NCI-H187 (cell line): ENCODE measurements at places on chromosomes 7 and 10.

DNA sequence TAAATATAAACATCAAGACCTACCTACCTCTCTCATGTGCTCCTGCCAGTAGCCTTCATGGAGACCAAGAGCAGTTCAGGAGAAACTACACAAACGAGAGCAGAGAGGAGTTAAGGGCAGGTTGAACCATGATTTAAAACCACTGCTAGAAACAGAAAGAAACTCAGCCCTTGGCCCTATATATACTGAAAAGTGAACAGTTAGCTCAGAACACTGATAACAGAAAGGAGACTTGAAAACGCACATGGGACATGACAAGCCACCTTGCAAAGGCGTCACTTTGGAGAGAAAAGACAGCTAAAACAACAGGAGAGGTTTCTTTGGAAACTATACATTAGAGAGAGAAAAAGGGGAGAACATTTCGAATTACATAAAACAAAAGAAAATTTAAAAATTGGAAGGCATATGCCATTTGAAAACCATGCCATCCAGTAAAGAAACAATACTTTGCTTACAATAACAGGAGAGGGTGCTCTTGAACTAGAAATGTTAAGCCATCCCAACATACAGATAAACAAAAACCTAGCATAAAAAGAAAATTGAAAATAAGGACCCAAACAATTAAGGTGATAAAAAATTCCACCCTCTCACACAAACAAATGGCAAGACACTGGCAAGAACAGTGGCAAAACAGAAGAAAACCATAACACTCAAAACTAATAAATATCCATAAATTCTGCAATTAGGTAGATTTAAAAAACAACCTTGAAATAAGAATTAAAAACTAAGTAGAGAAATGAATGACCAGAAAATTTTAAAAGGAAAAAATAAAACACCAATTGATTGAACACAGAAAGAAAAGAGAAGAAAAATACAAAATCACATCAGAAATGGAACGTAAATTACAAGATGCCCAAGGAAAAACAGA is 232.7 kb downstream of the IMMP2L start:
- no peak for DNase-seq

DNA sequence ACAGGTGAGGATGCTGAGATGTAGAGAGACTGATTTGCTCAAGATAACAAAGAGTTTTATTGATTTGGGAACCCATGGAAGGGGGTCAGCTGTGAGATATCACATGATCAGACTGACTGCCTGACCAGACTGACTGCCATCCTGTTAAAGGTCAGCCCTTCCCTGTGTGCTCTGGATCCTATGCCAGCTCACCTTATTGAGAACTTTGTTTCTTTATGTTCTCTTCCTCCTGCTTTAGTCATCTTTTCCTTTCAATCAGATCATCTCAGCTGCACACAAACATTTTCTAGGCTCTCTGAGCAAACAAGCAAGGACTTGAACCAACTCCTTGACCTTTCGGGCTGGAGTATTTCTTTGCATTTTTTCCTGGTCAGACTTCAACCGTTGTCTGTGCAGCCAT is 50.0 kb upstream of the MTPN start:
- no peak for DNase-seq

DNA sequence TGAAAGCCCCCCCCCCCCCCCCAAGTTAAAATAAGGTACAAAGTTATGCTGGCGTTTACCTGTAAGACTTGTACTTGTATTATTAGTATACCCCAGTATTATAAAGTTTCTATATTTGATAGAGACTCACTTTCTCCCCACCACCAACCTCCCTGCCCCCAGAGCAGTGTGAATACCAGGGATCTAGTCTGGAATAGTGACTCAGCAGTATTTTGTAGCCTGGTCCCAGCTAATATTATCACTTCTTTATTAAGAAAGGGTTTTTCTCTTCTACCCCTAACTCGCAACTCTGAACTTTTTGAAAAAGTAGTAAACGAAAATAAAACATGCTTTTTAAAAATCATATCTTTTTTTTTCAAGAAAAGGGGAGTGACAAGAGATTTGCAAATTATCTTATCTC is 26.7 kb downstream of the GLI3 start:
- DNase-seq: no peak

DNA sequence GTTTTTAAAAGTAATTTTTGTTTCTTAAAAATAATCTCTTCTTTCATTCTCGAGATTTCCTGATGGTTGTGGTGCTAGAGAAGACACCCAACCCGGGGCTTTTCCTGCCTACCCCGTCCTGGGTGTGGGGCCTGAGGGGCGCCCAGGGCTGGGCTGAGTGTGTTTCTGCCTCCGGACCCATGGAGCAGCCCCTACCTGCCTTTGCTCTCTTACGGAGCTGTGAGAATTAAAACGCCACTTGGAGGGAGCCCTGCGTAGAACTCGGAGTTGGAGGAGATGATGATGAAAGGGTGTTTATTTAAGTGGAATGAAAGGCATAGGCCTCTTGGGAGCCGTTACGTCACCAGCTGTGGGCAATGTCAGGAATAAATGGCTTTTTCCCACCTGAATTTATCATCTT is 261.8 kb upstream of the SHH start:
- DNase-seq: no peak

- DNase-seq: no peak
Observed at GRCh38 chr10:22693371-22693784, 21.0 kb downstream of the PIP4K2A start.

DNA sequence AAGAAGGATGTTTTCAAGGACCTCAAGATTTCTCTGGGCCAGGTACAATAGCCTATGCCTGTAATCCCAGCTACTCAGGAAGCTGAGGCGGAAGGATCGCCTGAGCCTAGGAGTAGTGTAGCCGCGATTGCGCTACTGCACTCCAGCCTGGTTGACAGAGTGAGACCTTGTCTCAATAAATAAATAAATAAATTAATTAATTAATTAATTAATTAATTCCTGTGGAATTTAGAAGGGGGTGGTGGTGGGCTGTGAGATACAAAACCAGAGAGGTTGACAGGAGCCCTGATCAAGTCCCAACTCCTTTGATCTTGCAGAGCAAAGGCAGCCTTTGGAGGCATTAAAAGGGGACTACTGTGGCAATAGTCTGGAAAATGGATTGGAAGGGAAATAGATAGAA is 39.3 kb upstream of the NRF1 start:
- no peak for DNase-seq

GRCh38 chr7:108069646-108070045 is 60.5 kb downstream of the LAMB4 start:
- DNase-seq: no peak

GRCh38 chr10:96758423-96758822 is 38.1 kb upstream of the PIK3AP1 start:
- no peak for DNase-seq

- DNase-seq: no peak
Observed at GRCh38 chr10:119448628-119449584, 93.6 kb downstream of the RGS10 start.

GRCh38 chr7:123485187-123485586 is 49.2 kb downstream of the IQUB start:
- no peak for DNase-seq

DNA sequence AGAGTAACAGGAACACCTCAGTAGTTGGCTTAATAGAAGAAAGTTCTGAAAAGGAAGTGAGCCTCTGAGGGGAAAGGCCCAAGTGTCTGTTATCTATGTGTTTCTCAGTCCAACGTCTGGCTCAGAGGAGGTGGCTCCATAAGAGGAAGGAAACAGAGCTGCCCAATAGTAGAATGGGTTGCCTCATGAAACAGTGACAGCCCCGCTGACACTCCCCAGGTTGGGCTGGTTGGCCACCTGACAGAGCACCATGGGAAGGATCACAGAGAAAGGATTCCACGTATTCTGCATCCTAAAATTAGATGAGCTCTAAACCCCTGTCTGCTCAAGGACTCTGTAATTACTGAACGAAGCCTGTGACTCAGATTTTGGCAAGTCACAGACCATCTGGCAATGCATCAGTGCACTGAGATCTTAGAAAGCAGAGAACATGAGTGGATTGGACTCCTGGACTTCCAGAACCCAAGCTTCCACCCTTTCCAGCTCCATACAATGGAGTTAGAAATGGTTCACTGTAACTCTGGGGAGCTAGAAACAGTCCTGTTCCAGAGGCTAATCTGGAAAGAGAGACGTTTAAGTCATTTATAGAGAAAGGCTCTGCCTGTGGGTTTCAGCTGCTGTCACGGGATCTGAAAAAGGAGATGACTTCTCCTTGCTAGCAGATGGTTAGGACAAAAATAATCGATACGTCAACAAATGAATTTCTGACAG is 2.9 kb downstream of the PKD2L1 start:
- DNase-seq: no peak
